Activated T-cell treated with anti-CD3 and anti-CD28 coated beads for 24 hours (primary cell): ENCODE measurements at places on chromosomes 3 and 15.

DNA sequence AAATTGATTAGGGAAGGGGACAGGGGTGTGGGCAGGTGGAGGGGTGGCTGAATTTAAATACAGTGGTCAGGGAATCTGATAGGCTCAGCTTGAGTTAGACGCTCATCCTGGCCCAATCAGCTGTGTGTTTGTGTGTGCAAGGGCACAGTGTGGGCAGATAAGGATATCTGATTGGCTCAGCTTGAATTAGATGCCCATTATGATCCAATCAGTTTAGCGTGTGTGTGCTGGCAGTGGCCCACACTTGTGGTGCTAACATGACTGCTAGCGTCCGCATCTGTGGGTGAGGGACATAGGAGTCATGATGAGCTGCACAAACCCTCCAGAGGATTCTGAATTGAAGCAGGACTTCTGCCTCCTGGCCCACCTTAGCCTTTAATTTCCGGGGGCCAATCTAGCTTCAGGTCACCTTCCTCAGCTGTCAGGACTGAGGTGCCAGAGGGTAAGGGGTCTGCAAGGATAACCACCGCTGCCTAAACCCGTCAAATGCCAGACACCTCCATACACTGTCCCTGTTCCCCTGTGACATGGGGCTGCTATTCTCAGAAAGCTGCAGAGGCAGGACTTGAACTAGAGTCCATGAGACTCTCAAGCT lies 97.3 kb downstream of the CORO2B start:
- no peak for DNase-seq

DNA sequence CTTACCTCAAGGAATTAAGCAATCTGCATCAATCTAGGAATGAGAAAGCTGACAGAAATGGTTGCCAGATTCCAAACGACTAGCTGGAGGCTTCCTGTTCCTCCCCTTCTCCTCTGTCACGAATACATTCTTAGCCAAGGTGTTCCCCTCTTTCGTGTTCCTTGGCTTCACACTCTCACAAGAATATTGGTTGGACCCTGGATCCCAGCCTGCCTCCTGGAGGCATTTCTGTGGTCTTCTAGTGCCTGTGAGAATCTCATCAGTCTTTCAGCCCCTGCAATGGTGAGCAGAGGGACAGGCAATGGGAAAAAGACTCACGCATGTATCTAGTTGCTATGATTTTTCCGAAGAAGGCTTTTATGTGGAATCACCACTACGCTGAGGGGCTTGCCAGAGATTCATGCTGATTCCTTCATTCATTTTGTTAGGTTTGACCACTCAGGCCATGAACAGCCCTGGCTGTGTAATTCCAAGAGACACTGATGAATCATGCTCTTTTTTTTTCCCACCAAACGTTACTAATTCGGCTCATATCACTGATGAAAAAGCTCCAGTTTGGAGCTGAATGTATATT lies 1.6 kb upstream of the P3H2 start:
- no peak for DNase-seq

DNA sequence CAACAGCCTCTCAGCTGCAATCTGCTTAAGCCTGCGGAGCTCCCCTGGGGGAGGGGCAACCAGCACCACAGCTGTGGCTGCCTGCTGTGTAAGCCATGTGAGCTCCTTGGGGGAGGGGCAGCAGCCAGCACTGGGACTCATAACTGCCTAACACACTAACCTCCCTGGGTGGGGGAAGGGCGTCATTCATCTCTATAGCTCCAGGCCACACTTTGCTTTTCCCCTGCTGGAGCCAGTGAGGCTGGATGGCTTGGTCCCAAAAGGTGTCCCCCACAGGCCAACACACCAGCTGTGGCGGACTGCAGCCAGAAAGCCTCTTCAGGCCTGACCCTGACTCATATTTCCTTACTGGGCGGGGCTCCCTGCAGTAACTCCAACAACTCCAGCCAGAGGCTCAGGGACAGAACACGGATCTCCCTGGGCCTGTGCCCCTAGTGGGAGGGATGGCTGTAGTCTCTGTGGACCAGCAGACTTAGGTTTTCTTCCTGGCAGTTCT lies 129.8 kb downstream of the PPM1L start:
- no peak for DNase-seq

GRCh38 chr3:123841476-123842238 lies 42.5 kb downstream of the MYLK start:
- no peak for DNase-seq

DNA sequence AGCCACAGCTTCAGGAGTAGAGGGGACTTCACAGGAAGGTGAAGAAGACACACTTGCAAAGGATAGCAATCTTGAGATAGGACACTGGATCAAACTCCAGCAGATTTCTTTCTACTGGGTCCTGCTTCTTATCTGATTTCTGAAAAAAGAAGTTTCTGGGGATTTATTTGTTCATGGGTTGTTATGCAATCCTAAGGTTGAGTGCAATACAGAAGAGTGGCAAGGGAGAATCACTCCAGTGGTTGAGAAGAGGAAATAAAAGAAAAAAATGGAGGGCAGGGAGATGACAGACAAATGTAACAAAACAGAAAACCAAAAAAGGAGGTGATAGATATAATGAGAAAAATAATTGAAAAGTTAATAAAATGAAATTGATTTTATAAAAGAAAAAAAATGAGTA lies 858.3 kb downstream of the TUSC7 start:
- no peak for DNase-seq
